ENCODE measurements at places on chromosomes 13 and 19.

DNA sequence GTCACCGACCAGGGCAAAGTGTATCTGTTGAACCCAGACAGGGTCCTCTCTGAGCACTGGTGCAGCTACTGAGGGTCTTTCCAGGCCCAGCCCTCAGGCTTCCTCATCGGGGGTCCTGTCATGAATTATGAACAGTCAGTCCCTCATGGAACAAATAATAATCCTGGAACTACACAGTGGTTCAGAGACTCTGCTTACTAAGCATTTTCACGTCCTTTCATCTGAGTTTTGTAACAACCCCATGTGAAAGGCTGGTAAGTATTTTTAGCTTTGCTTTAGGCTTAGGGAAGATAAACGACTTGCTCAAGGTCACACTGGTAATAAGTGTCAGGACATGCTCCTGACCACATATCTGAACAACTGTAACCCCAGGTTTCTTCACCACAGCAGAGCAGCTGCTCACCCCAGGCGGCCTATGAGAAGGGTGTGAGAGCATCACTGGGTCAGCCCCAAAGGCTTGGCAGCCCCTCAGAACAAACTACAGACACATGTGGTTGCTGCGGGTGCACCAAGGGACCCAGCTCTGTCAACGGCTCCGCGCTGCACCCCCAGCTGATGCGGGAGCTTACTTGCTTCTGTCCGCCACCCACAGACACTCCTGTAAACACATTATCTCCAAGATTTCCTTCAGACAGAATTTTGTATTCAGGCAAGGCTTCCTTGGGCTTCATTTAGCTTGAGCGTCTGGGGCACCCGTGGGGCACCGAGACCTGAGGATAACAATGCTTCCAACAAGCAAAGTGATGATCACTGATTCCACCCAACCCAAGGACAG, 19.4 kb upstream of the GSX1 start:
- DNase-seq: no peak

- DNase-seq: no peak
Measured at GRCh38 chr13:100508996-100509395, 79.6 kb downstream of the GGACT start.

DNA sequence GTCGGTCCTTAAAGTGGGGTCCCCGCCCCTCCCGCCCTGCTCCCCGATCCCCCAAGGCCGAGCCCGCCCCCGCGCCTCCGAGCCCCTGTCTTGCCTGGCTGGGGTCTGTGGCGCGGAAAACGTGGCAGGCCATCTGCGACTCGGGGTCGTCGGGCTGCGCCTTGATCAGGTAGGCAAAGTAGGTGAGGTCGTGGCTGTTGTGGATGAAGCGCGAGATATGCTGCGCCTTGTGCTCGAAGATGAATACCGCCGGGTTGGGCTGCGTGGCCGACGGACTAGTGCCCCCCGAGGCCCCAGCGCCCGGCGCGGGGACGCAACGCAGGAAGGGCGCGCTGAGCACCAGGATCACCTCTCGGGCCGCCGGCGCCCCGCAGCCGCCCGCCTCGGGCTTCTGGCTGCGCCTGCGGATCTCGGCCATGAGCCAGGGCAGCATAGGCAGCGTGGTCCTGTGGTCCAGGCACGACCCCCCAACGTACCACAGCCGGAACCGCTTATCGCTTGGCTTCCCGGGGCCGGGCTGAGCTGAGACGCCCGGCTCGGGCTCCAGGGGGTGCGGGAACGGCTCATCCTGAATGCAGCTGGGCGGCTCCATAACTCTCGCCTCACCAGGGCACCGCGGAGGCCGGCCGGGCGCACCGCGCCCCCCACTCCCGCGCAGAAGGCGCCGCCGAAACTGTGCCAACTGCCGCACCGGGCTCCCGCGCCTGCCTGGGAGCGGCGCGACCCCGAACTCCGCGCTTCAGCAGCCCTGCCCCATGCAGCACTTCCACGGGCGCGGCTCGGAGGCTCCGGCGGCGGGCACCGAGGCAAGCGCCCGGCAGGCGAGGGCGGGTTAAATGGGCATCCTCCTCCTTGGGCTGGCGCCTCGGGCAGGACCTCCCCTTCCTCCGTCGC, 546 bp downstream of the TBC1D4 start:
- peak; percentile 33 for DNase-seq

GRCh38 chr19:13190781-13191540, 40.8 kb downstream of the IER2 start:
- no peak for DNase-seq

DNA sequence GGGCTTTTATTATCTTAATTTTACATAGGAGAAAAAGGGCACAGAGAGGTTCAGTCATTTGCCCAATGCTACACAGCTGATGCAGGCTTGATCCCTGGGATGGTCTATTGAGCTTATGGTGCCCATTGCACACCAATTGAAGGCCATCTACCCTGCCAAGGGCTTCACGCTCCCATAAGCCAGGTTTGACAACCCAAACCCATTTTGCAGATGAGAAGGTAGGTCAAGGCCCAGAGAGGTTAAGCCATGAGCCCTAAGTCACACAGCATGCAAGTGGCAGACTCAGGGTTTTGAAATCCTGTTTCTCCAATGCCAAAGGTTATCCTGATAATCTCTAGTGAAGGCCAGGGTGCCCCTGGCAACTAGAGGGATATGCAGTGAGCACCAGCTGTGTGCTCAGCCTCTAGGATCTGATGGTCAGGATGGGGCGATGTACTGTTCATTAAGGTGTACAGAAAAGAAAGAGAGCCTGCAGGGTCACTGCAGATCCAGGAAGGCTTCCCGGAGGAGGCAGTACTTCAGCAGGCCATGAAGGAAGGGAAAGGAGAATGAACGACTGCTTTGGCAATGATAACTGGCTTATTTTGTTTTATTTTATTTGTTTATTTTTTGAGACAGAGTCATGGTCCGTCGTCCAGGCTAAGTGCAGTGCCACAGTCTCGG, 8.1 kb downstream of the CREB3L3 start:
- DNase-seq: no peak

GRCh38 chr19:38891771-38892170, 7.6 kb downstream of the SIRT2 start:
- no peak for DNase-seq

DNA sequence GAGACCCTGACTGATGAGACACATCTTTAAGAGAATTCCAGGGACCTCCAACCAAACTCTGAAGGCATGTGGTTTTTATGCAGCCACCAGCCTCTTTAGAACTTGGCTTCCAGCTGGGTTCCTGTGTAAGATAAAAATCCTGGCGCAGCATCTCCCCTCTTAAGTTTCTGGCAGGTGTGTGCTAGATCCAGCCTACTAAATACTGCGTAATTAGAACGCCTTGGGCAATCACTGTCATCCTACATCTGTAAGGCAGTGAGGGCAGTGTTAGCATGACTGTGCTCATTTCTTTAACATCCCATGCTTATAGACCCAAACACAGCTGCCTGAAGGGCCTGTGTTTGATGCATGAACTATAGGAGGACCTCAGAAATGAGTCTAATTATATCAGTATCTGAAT, 173.5 kb upstream of the OBI1 start:
- DNase-seq: no peak

DNA sequence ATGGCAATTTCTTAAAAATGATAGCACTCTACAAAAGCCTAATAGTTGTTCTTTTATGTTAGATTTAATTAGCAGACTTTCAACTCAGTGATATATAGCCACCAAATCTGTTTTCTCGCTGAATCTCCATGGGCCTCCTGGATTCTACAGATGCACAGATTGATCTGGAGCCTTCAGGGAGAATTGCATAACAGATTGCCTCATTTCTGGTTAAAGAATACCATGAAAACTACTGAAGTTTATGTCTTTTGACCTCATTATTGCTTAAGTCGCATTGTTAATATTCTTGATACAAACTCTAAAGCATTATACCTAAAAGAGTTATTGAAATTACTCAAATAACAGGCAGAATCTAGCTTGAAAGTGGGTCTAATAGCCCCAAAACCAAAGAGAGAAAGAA, 53.7 kb upstream of the PRR20A start:
- DNase-seq: no peak

GRCh38 chr19:47303966-47304365, 5.7 kb upstream of the C5AR1 start:
- no peak for DNase-seq

- no peak for DNase-seq
Measured at GRCh38 chr13:85661675-85662074, 137.5 kb downstream of the SLITRK6 start.

- no peak for DNase-seq
Measured at GRCh38 chr19:46620267-46620666, 4.6 kb downstream of the PTGIR start.

DNA sequence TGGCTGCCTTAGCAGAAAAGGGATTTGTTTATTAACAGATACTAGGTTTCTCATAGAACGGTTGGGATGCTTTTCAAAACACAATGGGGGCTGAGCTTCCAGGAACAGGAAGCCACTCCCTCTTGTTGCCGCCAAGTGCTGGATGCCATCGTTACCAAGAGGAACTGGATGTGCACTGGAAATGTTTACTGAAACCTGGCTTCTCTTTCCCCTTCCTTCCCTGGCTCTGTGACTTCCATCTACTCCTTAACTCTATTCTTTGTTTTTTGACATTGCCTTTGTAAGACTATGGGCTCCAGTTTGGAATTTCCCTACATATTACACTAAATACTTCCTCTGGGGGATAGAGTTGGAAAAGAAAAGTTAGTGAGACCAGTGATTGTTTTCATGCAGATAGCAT, 11.7 kb upstream of the KL start:
- no peak for DNase-seq

DNA sequence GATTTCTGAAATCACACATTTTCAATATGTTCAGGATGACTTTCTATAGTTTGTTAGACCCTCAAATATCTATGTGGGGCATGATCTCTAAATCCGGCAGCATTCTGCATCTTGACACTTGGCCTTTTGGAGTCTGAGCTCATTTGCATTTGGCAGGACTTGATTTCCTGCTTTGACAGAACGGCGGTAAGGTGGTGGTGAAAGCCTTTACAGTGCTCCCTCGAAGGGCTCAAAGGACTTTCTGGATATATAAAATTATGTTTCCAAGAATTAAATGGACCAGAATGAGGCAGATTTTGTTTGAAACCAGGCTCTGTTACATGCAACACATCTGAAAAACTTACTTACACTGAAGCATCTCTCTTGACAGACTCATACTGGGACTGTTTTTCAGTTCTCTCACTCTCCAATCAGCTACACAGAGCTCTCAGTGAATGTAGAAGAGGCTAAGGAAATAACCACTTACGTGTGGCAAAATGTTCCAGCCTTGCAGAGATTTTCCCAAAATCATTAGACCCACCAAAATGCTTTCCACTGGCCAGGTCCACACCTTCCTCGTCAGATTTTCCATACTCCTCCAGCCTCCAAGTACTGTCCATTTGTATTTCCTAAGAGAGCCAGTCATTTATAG, 207.2 kb downstream of the SPRY2 start:
- no peak for DNase-seq

GRCh38 chr19:8451885-8452284, 7.1 kb downstream of the HNRNPM start:
- peak; percentile 36 for DNase-seq

All from cardiac muscle cell (in vitro differentiated cells and primary cell).